Fibroblast of the aortic adventitia (primary cell): ENCODE measurements at places on chromosomes 1 and 21.

GRCh38 chr1:18486195-18486594, 5.5 kb downstream of the KLHDC7A start:
- DNase-seq = no peak

GRCh38 chr1:91619881-91620280, 119.2 kb downstream of the CDC7 start:
- peak; percentile 23 for DNase-seq

DNA sequence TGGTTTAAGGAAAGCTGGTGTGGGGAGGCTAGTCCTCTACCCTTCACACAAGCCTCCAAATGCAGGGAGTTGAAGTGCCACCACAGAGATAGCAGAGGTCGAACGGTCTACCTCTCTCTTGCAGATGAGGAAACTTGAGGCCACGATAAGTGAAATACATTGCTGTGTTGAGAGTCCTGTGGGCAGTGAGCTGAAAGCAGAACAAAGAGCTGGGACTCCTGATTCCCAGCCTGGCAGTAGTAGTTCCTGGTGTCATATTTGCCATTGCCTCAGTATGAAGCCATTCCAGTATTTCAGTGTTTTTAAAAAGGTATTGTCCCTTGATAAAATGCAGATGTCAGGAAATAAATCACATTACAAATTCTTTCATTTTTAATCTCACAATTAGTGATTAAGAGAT, 28.6 kb downstream of the AK4 start:
- DNase-seq = no peak

DNA sequence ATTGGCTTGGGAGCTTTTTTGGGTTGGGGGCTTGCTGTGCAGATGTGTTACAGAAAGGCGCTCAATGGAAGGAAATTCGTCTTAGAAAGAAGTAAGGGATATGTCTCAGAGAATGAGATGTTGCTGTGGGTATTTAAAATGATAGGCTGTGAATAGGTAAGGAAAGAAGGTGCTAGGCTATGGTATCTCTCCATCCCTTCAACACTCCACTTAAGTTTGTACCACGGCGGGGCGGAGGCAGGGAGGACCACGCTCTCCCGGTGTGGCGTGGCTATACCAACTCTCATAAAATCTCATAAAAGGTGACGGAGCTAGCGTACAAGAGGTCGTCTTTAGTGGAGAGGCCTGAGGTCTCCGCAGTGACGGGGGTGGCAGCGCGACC, 305 bp upstream of the RPS6KC1 start:
- DNase-seq = no peak

DNA sequence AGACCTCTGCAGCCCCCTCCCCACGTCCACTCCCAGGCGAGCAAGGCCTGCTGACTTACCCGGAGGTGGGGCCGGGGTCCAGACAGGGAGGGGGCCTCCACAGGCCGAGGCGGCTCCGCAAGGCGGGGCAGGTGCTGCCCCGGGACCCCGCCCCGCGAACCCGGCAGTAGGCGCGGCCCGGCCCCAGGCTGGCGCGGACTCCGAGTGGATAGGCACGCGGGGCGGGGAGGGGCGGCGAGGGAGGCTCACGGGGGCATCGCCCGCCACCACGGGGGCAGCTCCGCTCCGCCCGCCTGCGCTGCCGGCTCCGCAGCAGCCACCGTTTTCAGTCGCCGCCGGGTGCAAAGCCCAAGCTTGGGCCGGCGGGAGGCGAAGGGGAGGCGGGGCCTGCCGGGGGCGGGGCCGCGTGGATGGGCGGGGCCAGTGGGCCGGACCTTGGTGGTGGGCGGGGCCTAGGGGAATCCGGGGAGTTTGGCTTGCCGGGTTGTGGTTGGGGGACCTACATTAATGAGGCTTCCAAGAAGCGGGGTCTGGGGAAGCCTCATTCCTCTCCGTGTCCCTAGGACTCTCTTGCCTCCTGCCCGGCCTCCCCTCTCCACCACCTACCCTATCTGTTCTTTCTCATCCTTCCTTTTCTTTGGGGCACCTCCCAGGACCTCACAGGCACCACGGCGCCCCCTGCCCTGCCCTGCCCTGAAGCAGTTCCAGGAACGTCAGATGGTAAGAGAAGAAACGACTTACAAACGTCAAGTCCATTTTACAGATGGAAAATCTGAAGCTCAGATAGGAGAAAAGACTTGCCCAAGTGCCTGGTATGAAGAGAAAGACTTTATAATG, at the start of gene RIMS3:
Gene RIMS3, minus strand, starts transcription at position 348 of the 837 bp plus-strand sequence. CDS start 23,757 bp downstream, outside the sequence.
- DNase-seq = peak; percentile 17

- no peak for DNase-seq
Measured at GRCh38 chr1:162660574-162660973, 28.3 kb downstream of the DDR2 start.

- DNase-seq = no peak
Measured at GRCh38 chr1:229133151-229133550, 137.8 kb upstream of the RAB4A start.

- DNase-seq = no peak
Measured at GRCh38 chr1:232322162-232322734, 307.7 kb downstream of the SIPA1L2 start.

GRCh38 chr1:108200687-108201051, 526 bp upstream of the SLC25A24 start:
- peak; percentile 84 for DNase-seq

DNA sequence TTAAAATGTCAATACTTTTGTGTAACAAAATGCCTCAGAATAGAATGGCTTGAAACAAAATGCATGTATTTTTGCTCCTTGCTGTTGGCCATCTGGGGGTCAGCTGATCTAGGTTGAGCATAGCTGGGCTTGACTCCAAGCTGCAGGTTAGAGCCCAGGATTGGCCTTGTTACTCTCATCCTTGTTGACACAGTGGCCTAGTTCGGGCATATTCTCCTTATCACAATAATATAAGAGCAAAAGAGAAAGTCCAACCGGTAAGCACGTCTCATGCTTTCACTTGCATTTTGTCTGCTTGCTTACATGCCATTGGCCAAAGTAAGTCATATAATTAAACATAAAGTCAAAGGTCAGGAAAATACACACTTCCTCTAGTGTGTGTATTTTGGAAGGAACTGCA, 456.2 kb downstream of the KCNT2 start:
- peak; percentile 15 for DNase-seq

DNA sequence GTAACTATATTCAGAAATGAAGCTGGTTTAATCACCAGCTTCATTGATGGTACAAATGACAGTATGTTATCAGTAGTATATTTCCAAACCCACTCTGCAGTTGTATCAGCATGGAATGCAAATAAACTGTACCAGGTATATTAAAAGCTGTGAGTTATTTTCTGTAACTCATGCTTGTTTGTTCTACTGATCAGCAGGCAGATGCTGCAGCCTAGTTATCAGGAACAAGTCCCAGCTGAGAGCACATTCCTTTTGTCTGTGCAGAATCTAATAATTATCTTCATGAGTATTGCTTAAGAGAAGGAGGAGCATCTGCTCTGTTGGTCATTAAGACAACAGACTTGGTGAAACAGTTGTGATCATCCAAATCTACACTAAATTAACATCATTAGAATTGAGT, 1331.1 kb downstream of the MRPL39 start:
- no peak for DNase-seq

- DNase-seq = peak; percentile 69
Measured at GRCh38 chr1:17831597-17831996, 76.5 kb downstream of the ACTL8 start.

- peak; percentile 94 for DNase-seq
Measured at GRCh38 chr1:196651637-196652215, at the start of gene CFH. TSS of gene CFH (plus strand) at chr1:196652043. CDS start at chr1:196652118, 75 bp downstream.

- no peak for DNase-seq
Measured at GRCh38 chr1:230807029-230807428, 59.8 kb downstream of the CAPN9 start.
